ENCODE measurements at places on chromosomes 12 and 14. TPM values are rescaled to one million over a fixed set of nuclear protein-coding genes. Genes with fewer than 3 reads are reported as not detected.

The ADCY4 gene
- 26.8 TPM for total RNA-seq

The APOF gene
- total RNA-seq, result not detected

The ZNF740 gene
- 4.5 TPM for total RNA-seq

The SERPINA6 gene
- total RNA-seq, result not detected

The AKAP3 gene
- 1.3 TPM for total RNA-seq

The TAS2R13 gene
- 0.10 TPM for total RNA-seq

The PHETA1 gene
- 9.5 TPM for total RNA-seq

The CCDC197 gene
- not detected for total RNA-seq

The MSI1 gene
- total RNA-seq, result not detected

The LRFN5 gene
- total RNA-seq, result not detected

The MED13L gene
- 30.8 TPM for total RNA-seq

The RNF212B gene
- not detected for total RNA-seq

The ENDOU gene
- not detected for total RNA-seq

The TNFAIP2 gene
- total RNA-seq, result 30.5 TPM

The PPP1R1A gene
- total RNA-seq, result not detected

The RPS6KL1 gene
- total RNA-seq, result 11.1 TPM

The BRMS1L gene
- 3.0 TPM for total RNA-seq
